ENCODE measurements at places on chromosomes 5 and 9.

- peak; percentile 83 for DNase-seq
Measured at GRCh38 chr9:21789541-21790037, 12.8 kb upstream of the MTAP start.

- peak; percentile 75 for DNase-seq
Measured at GRCh38 chr5:16889203-16889971, 46.7 kb downstream of the MYO10 start.

GRCh38 chr5:67752357-67752708 lies 463.2 kb upstream of the PIK3R1 start:
- DNase-seq: no peak

- no peak for DNase-seq
Measured at GRCh38 chr9:89923961-89924504, 319.2 kb downstream of the GADD45G start.

DNA sequence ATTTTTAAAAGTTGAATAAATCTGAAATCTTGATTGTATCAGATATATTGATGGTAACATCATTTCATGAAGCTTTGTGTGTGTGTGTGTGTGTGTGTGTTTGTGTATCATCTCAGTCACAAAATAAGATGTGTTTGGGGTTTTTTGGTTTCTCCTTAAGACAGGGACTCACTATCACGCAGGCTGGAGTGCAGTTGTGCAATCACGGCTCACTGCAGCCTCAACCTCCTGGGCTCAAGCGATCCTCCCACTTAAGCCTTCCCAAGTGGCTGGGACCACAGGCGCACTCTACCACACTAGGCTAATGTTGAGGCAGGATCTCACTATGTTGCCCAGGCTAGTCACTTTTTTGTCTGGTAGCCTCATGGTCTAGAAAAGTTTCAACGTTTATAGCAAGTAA lies 83.4 kb upstream of the DMRT1 start:
- DNase-seq: no peak

GRCh38 chr5:2110137-2110933 lies 227.6 kb upstream of the IRX4 start:
- no peak for DNase-seq

- no peak for DNase-seq
Measured at GRCh38 chr9:11199335-11199734, 586.5 kb upstream of the PTPRD start.

DNA sequence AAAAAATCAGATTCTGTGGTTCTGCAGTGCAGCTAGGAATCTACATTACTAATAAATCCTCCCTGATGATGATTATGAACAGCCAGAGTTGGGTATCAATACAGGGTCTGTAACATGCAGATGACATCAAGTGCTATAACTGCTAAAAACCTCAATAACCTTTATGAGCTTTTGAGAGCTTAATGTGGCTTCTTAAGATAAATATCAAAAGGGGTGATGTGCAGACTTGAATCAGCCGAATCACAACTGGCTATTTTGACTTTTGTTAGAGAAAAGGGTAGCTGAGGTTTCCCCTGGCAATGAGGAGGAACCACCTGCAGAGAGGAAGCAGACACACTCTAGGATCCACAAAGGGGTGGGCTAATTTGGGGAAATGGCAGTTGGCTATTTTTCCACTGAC lies 30.2 kb downstream of the CAPSL start:
- DNase-seq: no peak

DNA sequence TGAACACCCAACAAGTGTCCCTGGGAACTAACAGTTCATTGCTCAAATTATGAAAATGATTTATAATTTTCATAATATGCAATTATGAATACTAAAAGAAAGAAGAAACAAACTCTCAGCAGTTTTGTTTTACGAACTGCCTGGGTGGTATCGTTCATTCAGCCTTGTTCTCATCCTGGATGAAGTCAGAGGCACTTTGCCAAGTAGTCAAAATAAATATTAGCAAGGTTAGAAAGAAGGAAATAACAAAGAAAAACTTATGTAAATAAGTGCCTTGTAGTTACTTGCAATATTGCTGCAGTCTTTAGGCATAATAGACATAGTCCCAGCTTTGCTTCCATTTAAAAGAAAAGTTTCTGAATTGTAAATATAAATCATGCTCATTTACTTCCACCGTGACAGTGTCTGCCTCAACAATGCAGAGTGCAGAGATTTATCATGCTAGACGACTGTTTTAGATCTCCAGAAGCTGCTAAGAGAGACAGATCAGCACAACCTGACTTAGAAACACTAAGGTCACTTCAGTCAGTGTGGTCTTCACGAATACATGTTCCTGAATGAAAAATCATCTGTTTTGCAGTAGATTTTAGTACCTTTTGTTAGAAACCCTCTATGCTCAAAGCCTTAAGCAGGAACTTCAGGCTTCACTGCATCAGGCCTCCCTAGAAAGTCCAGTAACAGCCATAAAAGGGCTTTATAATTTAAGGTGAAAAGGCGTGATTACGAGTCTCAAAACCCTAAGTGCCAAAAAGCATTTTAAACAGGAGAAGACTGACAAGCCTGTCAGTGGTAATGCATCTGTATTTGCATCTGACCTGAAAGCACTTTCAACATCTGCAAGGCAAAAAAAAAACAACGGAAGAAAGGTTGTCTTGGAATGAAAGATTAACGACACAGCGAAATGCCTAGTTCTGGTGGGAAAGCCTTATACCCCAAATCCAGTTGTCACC lies 92.1 kb downstream of the TMEM167A start:
- no peak for DNase-seq

DNA sequence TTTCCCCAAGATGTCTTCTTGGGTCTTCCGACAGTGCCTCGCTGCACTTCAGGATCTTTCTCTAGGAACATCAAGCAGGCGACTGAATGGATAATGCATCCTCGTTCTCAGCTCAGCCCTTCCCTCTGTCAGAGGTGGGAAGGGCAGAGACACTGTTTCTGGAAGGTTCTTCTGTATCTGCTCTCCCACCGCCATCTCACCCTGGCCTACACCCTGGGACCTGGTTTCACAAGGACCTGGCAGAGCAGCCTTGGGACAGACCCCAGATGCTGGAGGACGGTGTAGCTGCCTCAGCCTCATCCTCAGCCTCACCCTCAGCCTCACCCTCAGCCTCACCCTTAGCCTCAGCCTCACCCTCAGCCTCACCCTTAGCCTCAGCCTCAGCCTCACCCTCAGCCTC lies 18.5 kb downstream of the MRPL36 start:
- no peak for DNase-seq

DNA sequence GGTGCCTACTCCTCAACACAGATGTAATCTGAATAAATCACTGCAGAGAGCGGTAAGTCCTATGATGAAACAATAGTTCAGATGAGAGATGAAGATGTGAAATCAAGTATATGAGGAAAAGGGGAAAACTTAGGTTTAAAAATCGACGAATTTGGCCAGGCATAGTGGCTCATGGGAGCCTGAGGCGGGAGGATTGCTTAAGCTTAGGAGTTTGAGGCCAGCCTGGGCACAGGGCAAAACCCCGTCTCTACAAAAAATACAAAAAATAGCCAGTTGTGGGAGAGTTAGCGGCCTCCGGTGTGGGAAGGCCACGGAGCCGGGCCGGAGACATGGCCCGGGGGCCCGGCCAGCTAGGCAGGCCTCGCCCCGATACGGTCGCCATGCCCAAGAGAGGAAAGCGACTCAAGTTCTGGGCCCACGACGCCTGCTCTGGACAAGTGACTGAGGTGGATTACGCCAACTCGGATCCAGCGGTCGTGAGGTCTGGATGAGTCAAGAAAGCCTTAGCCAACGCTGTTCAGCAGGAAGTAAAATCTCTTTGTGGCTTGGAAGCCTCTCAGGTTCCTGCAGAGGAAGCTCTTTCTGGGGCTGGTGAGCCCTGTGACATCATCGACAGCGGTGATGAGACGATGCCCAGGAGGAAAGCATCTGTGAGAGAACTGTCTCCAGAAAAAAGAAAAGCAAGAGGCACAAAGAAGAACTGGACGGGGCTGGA lies 62.8 kb upstream of the SUB1 start:
- peak; percentile 91 for DNase-seq

DNA sequence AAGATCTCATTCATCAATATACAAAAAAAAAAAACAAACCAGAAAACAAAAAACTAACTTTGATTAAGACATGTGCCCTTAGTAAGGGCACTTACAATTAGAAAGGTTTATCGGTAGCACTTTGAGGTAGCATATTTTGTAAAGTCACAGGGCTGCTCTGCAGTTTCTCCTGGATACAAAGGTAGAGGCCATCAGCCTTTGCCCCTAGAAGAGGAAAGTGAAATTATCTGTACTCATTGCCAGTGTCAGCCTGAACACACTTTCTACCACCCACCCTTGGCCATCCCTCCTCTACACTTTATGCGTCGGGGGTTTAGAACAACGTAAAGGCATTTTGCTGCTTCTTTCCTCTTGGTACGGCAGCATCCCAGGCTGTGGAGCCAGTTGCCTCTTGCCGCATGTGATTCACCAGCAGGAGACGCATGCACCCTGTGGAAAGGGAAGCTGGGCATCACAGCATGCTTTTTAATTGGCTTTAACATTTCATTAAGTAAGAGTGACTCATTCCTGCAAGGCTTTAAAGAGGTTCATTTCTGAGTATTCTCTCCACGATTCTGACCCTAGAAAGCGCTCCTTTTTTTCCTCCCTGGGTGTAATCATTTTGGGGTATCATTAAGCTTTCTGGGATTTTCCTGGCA lies 84.6 kb downstream of the CEMIP2 start:
- DNase-seq: no peak

GRCh38 chr5:100667161-100667630 lies 132.0 kb downstream of the FAM174A start:
- no peak for DNase-seq

DNA sequence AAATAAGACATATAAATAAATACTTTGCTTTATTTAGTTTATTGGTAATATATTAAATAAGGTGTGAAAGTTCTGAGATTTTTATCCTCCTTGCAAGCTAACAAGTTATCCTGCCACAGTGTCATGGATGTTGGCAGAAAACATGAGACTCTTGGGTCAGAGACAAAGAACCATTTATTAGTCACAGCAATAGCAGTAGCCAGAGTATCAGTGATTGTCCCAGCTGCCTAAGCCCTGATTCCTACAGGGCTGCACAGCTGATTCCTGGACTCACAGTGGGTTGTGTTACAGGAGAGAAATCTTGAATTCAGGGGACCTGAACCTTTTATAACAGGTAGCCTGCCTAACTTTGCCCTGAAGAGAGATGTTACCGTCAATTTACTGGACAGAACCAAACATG lies 304.5 kb upstream of the ZNF608 start:
- no peak for DNase-seq

GRCh38 chr5:57032151-57032551 lies 80.2 kb upstream of the MIER3 start:
- no peak for DNase-seq

- DNase-seq: peak; percentile 8
Measured at GRCh38 chr9:71001780-71002386, 119.5 kb downstream of the TRPM3 start.

GRCh38 chr5:14854799-14855198 lies 16.8 kb downstream of the ANKH start:
- DNase-seq: no peak

DNA sequence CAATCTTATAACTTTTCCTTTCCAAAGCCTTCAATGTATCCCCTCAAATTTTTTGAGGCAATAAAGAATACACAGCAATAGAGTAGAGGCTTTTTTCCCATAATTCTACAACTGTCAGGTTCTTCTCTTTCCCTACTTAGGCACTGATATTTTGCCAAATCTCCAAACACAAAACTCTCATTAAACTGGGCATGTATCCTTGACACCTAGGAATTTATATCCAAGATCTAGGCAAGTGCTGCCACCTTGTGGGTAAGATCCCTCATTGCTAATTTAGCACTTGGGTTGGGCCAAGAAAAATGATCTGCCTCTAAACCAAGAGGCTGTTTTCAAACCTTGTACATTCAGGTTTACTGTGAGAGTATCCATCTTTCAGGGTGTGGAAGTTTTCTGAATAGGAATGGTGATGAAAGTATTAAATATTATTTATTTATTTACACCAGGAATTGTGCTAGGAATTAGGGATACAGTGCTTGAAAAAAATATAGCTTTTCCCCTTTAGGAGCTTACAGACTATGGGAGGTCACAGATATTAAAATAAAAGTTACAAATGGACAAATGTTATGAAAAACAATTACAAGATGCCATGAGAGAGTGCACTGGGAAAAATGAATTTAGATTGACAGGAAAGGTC lies 17.6 kb downstream of the TSTD2 start:
- peak; percentile 20 for DNase-seq

DNA sequence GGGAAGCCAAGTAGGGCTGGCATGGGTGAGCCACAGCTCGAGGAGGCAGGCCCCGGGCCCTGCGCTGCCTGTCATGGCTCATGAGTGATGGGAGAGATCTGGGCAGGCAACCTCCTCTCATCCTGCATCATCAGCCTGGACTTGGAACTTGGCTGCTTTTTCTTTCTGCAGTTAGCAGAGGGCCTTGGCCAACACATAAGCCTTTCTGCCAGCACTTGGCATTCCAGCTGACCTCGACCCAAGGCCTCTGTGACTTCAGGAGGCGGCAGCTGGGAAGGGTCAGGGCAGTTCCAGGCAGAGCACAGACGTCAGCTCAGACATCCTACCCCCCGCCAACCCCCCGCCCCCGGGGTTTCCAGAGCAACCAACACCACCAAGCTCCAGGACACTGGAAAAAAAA lies 7.6 kb downstream of the S1PR3 start:
- no peak for DNase-seq

DNA sequence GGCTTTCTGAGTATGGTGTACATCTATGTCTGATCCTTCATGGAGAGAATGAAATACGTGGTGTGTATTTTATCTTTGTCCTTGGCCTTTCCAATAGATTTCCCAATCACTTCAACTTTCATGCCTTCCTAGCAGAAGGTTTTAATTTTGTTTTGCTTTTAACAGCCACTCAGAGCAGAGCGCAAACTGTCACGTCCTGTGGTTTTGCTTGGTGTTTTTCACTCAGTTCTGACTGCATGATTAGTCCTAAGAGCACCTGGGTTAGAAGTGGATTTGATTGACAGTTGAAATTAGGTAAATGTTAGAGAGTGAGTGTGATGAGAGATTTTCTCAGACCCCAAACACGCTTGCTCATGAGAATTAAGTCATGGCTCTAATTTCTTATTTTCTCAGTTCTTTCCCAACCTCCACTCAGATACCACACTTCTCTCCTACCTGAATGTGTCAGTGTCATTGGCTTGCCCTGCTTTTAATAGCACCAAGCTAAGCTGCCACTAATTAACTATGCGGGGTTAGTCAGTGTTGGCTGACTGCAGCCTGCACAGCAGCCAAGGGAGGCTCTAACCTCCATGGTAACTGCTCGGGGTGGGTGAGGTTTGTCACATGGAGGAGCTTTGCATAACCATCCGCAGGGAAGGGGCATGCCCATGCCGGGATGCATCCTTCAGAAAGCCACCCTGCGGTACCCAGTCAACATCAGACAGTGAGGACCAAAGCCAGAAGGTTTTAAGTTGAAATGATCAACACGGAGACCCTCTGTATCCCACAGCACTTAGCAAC lies 173.4 kb downstream of the NR3C1 start:
- DNase-seq: peak; percentile 28
